LNCaP clone FGC (cell line): ENCODE measurements at places on chromosomes 3 and 15.

- no peak for DNase-seq
Measured at GRCh38 chr3:62041681-62042080, 331.7 kb downstream of the FEZF2 start.

DNA sequence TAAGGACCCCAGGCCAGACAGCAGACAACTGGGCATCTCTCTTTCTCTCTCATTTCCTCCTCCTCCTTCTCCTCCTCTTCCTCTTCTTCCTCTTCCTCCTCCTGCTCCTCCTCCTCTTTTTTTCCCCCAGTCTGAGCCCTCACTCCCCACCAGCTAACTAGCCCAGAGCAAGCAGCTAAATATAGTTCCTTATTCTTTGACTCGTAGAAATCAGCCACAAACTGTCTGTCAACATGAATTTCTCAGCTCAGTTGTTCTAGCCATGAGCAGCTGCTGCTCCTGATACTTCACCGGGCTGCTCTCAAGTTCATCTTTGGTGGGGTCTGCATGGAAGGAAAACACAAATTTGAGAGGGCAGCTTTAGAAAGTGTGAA is 19.2 kb upstream of the LOXL1 start:
- no peak for DNase-seq

GRCh38 chr3:71369701-71370391 is 213.7 kb downstream of the FOXP1 start:
- no peak for DNase-seq

DNA sequence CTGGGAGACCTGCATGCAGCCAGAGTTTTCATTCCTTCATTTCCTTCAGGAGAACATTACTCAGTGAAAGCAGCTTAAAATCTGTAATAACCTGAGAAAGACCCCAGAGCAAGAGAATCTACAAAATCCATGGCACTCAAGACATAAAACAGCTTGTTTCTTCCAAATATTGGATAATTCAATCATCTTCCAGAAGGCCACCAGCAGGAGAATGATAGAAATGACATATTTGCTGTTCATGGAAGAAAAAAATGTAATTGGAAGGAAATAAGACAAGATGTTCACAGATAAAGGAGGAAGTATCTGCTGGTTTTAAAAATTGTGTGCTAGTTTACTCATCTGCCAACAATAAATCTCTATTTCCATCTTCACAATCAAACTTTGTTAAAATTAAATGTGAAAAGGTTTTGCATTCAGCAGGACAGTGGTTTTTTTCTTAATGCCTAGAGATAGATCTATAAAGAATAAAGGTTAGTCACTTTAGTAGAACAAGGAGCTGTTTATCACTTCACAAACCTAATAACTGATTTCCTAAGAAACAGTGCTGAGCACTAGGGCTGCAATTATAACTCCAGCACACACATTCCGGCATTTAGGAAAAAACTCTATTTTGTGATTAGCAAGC is 530.8 kb downstream of the NSUN3 start:
- DNase-seq, result no peak

GRCh38 chr3:16788440-16789056 is 96.2 kb upstream of the PLCL2 start:
- DNase-seq, result no peak

DNA sequence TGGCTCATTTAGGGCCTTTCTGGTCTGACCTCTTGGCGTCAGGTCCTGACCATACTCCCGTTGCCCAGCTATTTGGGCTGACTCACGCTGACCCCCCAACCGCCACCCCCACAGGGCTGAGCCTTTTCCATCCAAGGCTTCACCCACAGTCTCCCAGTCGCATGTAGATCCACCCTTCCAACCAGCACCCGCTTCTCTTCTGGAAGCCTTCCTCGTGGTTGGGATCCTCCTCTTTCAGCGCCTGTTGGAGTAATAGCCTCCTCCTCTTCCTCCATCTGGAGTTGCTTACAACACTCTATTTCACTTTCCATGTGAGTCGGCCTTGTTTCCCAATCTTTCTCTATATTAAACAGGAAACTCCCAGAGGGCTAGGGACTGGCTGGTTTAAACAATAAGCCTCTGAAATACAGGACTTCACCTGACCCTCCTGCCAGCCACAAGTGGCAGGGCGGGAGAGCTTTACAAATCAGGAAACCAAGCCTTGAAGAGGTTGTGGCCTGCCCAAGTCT is 2.1 kb upstream of the ALAS1 start:
- no peak for DNase-seq

GRCh38 chr3:152857082-152857481 is 22.2 kb downstream of the P2RY1 start:
- no peak for DNase-seq

DNA sequence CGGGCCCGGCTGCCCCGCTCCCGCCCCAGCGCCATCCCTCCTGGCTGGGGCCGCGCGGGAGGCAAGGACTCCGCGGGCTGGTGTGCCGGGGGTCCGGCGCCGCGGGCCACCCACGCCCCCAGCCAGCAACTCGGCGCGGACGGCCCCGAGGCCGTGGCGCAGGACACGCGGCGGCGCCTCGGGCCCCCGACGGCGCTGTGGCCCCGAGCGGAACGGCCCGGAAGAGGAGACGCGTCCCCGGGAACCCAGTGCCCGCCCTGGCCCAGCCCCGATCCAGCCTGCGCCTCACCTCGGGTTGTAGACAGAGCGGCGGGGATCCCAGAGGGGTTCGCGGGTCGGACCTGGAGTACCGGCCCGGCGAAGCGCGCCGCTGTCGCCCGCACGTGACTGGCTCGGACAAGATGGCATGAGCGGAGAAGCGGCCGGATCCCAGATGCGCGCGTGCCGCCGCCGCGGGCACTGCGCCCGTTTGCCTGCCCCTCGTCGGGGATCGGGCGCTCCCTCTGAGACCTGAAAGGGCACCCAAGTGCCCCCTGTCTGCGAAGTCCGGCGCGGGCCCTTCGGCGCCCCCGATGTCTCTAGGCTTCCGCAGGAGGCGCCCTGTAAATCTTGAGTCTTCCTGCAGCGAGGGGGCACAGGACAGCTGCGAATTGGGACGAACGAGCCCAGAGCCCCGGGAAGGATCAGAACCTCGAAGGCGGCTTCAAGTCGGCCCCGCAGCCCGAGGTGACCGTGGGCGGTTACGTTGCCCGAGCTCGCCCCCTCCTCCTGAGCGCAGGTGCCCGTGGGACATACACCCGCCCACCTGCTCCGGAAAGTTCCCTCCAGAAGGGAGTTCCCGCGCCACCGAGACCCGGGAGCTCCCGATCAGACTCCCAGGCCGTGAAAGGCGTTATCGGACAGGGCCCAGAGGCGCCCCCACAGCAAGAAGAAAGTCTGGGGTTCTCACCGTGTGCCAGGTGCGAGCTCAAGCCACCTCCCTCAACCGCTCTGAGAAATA is 598 bp upstream of the SFMBT1 start:
- no peak for DNase-seq

- DNase-seq, result no peak
Measured at GRCh38 chr3:5098346-5098745, 23.7 kb upstream of the ARL8B start.

GRCh38 chr15:51224428-51224827 is 114.0 kb downstream of the CYP19A1 start:
- no peak for DNase-seq

DNA sequence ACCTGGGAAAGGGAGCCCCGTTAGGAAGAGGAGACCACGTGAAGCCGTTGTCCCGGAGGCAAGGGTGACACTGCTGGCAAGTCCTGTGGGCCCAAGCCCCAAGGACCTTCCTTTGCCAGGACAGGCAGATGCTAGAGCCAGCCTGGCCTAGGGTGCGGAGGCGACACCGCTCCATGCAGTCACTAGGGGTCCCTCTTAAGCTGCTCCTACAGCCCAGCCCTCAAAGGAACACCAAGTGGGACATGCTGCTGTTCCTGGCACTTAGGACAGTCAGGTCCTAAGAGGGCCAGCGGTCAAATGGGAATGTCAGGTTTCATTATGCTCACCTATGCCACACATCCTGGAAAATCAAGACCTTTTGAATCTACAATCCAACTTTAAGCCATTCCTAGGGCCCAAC is 59.7 kb downstream of the RPN1 start:
- no peak for DNase-seq

DNA sequence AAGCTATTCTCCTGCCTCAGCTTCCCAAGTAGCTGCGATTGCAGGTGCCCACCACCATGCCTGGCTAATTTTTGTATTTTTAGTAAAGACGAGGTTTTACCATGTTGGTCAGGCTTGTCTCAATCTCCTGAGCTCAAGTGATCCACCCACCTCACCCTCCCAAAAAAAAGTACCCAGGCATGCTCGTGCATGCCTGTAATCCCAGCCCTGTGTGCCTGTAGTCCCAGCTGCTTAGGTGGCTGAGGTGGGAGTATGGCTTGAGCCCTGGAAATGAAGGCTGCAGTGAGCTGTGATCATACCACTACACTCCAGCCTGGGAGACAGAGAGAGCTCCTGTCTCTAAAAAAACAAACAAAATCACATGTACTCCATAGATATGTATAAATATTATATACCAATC is 176.5 kb downstream of the SOX2 start:
- DNase-seq, result no peak

GRCh38 chr15:57133127-57133968 is 214.9 kb downstream of the TCF12 start:
- DNase-seq, result no peak

DNA sequence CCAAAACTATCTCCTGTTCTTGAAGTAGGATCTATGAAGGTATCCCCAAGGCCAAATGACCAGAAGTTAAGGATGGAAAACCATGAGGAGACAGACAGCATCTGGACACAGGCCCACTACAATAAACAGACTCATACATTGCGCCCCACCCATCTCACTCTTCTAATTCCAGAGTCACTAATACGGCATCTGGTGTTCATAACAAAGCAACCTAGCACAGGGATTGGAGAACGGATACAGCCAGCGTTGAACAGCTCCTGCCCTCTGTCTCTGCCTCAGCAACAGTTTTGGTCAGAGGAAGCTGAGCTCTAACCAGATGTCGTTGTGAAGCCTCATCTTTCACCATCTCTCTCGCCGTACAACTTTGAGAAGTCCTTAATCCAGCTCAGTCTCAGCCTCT is 44.5 kb upstream of the CCDC80 start:
- no peak for DNase-seq

GRCh38 chr3:28934126-28934813 is 346.6 kb upstream of the RBMS3 start:
- no peak for DNase-seq

DNA sequence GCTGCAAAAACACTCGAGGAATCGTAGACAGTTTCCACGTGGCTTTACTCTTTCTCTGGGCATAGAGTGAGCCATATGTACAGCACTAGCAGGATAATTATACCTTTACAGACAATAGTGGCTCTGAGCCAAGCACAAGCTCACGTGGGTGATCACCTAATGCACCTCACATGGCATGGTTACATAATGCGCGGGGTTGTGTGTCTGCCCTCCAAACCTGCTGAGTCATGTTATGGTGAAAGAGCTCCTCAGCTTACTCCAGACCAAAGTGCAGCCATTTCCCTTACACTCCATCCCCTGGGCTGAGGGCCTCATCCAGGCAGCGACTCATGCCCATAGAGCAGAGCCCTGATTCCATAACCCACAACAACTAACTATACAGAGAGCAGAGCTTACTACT is 1458.4 kb upstream of the CADM2 start:
- DNase-seq, result no peak

DNA sequence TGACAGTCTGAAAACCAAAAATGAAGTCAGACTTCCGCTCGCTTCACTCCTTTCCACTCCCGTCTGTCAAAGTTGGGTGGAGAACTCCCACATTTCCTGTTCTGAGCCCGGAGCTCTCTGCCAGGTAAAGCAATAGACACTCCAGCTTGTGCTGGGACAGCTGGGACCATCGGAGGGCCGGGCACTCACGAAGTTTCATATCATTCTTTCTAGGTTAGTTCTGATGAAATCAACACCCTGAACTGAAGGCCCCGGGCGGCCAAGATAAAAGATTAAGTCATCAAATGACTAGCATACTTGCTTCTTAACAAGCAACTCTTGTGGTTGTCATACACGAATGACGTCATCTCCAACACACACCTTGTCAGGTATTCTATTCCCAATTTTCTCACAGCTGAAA is 42.1 kb downstream of the MAGI1 start:
- DNase-seq, result no peak

GRCh38 chr15:28861031-28861534 is 12.6 kb upstream of the GOLGA6L7 start:
- no peak for DNase-seq

GRCh38 chr3:77158730-77159581 is 119.1 kb downstream of the ROBO2 start:
- no peak for DNase-seq

- DNase-seq, result no peak
Measured at GRCh38 chr15:66249605-66250174, 3.9 kb downstream of the MEGF11 start.

DNA sequence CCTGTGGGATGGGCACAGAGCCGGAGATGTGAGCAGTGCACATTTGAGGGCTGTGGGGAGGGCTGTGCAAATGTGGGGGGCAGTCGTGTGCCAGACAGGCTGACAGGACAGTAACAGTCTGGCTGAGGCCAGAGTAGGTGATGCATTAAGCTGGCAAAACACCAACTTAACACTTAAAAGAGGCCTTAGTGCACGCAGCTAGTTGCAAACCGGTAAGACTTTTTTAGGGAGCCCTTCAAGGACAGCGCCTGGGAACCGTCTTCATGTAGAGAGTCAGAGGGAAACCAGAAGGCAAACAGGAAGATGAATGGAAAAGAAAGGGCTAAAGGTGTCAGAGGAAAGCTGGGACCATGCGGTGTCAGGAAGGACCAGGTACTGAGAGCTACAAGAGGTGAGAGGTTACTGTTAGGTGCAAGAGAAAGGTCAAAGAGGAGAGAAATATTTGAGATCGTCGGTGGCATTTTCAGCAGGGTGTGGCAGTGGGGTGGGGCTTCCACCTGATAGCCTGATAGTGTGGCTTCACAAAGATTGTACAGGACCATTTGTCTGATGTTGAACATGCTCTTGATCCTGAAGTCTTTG is 30.0 kb upstream of the CHD2 start:
- no peak for DNase-seq

- DNase-seq, result no peak
Measured at GRCh38 chr3:114350690-114351089, 56.9 kb downstream of the TIGIT start.

GRCh38 chr3:150528354-150528797 is 17.9 kb downstream of the SERP1 start:
- no peak for DNase-seq

DNA sequence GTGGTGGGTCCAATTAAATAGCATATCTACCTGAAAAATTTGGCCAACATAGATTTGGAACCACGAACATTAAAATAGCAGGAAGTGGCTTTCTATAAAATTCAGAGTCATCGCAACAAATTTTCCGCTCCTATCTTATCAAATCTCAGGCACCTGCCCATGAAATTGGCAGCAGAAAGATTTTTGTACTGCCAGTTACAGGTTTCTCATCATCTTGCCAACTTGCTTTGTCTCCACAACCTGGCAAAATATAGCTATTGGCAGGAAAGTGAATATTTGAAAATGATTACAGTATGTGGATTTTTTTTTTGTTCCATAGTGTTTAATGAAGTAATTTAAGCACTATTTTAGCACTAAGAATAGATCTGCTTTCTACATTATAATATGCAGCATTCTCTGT is 161.6 kb upstream of the LRRC3B start:
- peak; percentile 15 for DNase-seq
